Fibroblast of pulmonary artery (primary cell): ENCODE measurements at places on chromosomes 3 and 15.
A peak's percentile ranks its signal among the peaks of the same experiment; 100 is the strongest.

DNA sequence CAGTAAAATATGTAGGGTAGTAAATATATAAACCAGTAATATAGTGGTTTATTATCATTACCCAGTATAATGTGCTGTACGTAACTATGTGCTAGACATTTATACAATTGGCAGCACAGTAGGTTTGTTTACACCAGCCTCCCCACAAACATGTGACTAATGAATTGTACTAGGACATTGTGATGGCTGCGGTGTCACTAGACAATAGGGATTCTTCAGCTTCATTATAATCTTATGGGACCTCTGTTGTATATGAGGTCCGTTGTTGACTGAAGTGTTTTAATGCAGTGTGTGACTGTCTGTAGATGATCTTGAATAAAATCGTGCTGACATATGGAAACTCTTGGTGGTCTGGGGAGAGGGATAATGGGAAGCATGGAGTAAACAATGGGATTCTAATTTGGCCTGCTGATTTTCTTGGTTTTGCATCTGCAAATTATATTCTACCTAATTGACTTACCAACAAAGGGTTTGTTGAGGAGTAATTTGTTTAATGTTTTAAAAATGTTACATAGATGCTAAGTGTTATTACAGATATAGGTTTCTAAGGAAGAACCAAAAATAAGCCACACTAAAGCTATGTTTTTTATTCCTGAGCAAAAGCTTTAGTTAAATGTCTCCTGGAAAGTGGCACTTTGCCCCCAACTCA is 496.5 kb upstream of the TBL1XR1 start:
- DNase-seq = no peak

DNA sequence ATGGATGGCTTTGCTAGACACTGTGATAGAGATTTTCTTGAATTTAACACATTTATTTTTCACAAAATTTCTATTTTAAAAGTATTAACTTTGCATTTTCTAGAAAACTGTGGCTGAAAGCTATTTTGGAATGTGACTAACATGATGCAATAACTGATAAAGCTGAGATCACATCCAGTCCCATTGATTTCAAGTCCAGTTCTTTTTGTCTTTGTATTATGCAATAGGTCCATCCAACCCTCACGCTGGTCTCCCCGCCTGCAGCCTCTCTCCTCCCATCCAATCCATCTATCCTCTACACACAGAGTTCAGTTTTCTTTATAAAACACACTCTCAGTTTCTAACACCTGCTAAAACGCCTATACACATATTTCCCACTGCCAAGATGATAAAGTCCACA is 178.8 kb downstream of the CNTN3 start:
- DNase-seq = peak; percentile 10

- DNase-seq = peak; percentile 87
Measured at GRCh38 chr3:171811913-171812335, 1.6 kb upstream of the PLD1 start.

DNA sequence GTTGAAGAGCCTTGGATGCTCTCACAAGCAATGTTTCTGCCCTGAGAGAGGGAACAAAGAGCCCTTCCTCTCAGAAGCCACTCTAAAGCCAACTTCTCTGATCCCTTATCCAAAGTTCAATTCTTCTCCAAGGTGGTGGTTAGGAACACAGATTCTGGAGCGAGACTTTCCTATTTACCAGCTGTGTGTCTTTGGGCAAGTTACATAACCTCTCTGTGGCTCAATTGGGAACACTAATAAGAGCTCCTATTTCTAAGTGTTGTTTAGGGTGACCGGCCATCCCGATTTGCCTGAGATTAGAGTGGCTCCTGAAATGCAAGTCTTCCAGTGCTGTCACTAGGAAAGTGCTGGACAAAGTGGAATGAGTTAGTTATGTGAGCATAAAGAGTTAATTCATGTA is 108.8 kb upstream of the PTX3 start:
- DNase-seq = no peak

DNA sequence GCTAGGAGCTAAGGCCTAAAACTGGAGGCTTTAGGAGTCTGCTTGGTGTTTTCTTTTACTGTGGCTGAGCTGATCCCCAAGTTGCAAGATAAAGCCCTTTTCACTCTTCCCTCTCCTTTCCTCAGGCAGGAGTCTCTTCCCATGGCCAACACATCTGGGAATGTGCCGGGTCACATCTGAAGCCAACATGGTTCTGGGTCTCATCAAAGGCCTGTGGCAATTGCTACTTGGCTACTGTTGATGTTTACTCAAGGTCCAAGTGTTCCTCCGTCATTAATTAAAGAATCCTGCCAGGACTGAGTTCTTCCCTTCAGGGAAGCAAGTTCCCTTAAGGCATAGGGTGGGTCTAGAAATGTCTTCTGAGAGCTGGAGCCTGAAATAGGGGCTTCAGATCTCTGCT is 230.2 kb downstream of the GBE1 start:
- DNase-seq = no peak

- DNase-seq = no peak
Measured at GRCh38 chr3:195394024-195394423, 48.8 kb downstream of the ACAP2 start.
